ENCODE measurements at places on chromosomes 2 and 18.

- no peak for DNase-seq
Observed at GRCh38 chr2:162994718-162995117, 156.2 kb upstream of the KCNH7 start.

DNA sequence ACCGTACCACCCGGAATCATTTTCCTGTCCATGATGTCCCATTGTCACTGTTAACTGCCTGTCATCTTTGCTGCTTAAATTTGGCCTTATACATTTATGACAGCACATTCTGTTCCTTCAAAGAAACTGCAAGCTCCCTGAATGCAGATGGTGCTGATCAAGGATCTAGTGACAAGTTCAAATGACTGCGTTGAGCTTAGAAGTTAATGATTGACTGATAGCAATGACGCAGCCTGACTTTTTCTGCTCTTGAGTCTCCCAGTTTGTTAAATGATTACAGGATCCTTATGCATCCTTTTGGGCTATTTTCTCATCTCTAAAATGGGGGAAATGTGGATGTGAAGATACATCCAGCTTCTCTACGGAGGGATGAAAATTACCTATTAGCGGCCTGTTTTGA lies 159.0 kb downstream of the DCC start:
- DNase-seq, result no peak

DNA sequence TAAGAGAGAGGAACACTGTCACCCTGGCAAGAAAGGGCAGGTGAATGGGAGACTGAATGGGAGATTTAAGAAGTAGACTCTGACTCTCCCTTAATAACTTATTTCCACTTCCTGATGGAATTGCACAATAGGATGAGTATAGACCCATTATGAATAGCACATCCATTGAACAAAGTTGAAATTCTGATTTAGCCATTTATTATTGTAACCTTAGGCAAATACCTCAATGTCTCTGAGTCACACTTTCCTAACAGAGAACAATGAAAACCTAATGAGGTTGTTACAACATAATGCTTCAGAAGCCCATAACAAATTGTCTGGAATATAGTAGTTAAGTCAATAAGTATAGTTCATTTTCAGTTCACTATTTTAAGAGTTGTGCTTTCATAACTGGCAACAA lies 78.9 kb downstream of the NRXN1 start:
- no peak for DNase-seq

GRCh38 chr2:120561379-120562035 lies 174.2 kb upstream of the GLI2 start:
- no peak for DNase-seq

DNA sequence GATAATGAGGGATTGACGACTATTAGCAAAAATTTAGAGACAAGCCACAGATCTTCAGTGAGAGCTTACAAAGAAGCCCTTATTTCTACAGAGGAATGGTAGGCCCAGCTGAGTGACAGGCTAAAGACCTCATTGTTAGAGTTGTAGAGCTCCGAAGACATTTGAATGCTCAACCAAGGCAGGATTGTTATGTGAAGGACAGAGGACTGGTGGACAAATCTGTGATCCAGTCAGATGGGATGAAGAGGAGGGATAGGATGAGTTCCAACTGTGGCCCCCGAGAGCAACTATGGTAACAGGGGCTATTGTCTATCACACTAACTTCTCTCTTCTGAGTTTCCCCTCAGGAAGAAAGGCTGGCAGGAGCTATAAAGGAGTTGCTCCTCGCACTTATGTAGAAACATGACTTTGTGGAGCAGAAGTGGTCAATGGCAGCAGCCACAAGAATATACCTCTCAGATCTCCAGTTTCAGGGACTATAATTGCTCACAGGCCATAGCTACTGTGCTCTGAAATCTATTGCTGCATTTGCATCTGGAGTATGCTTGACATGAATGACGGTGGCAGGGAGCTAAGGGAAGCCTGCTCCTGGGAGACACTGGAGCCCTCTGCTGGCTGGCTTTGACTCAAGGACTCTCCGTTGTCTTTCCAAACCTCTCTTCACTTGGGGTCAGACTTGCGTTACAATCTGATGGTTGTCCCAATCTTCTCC lies 50.3 kb upstream of the GREB1L start:
- no peak for DNase-seq

GRCh38 chr18:45007531-45007930 lies 326.8 kb downstream of the SETBP1 start:
- DNase-seq, result no peak

DNA sequence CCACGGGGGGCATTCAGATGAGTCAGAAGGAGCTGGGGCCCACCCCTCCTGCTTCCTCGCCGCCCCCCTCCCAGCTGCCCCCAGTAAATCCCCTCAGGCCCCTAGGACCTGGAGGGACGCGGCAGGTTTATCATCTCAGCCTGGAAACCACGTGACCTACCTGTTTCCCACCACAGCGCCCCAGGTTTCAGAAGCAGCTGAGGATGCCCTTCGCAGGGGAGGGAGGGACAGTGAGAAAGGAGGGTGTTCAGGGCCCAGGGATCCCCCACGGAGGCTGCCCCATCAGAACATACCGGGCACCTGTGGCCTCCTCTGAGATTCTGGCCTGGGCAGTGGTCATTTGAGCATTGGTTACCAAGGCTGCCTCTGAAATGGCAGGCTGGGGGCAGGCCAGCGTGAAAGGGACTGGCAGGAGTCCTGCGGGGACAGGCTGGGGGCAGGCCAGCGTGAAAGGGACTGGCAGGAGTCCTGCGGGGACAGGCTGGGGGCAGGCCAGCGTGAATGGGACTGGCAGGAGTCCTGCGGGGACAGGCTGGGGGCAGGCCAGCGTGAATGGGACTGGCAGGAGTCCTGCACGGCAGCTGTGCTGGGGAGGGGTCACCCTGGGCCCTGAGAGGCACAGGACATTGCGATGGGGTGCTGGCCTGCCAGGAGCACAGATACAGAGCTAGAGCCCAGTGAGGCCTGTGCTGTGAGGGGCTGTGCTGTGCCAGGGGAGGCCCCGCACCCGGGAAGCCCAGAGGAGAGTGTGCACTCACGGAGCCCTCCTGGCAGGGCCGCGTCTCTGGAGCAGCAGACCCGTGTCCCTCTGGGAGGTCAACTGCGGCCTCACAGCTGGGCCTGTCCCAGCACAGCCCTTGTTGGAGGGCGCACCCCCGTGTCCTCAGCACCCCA lies 1.6 kb downstream of the NEU4 start:
- no peak for DNase-seq

DNA sequence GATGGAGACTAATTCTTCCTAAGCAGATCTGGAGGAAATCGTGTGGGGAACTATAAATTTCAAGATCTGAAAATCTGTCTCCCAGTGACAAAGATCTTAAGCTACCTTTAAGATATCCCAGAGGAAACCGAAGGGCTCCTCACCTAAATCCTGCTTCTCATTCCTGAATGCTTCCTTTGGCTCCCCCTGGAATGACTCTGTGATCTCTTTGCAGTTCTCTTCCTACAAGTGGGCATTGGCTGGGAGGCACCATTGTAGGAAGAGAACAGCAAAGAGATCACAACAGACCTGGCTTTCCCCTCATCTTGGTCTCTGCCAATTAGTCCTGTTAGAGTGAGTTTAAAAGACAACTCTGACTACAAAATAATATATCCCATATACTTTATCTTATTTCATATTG lies 70.0 kb upstream of the KCNH7 start:
- no peak for DNase-seq

DNA sequence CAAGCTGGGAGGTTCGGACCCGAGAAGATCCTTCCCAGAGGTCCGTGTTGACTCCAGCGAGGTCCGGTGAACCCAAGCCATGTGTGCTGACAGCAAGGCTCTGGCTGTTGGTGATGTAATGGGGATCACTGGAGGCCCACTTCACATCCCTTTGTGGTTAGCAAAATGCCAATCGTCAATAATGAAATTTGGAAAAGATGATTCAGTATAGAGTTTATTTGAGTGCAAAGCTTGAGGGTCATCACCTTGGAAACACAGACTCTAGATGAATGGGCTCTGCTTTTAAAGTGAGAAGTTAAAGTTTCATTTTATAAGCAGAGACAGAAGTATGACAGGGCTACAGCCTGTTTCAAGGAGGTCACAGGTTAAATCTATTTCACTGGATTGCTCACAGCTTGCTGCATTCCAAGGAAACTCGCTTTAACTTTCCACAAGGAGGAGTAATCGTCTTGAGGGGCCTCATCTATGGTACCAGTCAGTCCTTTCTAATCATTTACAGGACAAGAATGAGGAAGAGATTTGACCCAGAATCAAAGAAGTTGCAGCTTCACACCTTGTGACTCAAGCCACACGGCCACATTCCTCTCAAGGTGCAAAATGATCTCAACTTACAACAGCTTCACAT lies 140.5 kb downstream of the TPO start:
- no peak for DNase-seq

Data from stimulated activated CD8-positive, alpha-beta memory T cell treated with anti-CD3 and anti-CD28 coated beads, Interleukin-15, amount 100 ng/mL, for 48 hours (primary cell).